Left lobe of liver (tissue), 2 donors: ENCODE measurements at places on chromosomes 7 and 10.

GRCh38 chr7:35705932-35706461, 11.1 kb upstream of the HERPUD2 start:
- DNase-seq = no peak

DNA sequence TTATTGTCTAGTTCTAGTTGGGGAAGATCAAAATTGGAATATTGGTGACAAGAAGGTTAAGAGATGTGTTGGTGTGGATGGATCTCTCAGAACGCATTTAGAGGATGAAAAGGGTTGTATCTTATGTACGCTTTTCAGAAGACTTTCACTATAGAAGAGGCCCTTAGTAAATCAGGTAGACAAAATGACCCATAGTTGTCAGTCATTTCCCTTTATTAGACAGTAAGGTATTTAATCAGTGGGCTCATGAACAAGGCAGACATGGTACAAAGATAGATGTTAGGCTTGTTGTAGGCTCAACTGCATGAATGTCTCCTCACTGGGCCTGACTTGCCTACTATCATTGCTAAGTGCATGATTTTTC, 359.2 kb downstream of the PHF14 start:
- DNase-seq = no peak

DNA sequence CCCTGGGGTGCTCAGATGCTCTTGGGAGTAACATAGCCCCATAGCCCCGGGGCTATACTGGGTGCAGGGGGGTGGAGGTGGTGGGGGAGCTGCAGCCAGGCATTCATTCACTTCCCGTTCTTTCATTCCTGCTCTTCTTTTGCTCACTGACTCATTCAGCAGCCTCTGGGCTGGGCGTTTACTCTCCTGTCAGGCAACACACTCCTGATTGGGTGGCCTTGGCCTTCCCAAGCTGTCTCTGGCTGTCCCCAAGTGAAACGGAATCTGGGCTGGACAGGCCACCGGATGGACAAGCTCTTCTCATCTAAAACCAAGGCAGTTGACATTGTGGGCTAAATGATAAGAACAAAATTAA, 34.6 kb downstream of the CHST3 start:
- DNase-seq = no peak

GRCh38 chr7:158216198-158216597, 371.4 kb downstream of the PTPRN2 start:
- no peak for DNase-seq

- DNase-seq = no peak
Observed at GRCh38 chr7:64733550-64734240, 60.5 kb upstream of the ZNF138 start.

- no peak for DNase-seq
Observed at GRCh38 chr7:55127135-55127551, 108.3 kb downstream of the EGFR start.

DNA sequence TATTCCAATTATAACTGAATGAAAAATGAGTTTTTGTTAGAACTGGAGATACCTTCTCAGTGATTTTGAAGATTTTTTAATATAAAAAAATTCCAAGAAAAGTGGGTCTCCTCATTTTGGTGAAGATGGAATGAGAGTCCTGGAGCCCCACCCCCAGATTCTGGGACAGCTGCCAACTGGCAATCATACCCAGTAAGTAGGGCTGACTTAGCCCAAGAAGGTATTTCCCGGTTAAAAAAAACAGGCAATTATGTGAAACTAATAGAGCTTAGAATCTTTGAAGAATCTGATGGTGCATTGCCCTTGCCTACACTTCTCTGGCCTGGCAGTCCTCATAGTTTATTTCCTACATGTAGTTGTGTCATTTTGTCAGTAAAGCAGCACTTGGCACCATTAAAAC, 52.8 kb upstream of the VWDE start:
- no peak for DNase-seq

DNA sequence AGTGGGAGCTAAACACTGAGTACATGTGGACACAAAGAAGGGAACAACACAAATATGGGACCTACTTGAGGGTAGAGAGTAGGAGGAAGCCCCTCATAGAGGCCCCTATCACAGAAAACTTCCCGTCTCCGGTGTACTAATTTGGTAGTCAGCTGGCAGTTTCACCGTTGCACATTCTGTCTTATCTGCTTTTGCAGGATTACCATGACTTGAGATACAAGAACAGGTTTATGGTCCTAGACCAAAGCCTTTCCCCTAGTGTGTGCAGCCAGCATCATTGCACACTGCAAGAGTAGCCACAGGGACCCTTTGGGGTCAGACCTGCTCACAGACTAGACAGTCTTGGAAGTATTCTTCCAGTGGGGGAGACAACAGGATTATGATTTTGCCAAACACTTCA, 5.9 kb upstream of the IFIT1B start:
- no peak for DNase-seq

GRCh38 chr7:128858380-128859231, 4.0 kb upstream of the ATP6V1F start:
- no peak for DNase-seq

DNA sequence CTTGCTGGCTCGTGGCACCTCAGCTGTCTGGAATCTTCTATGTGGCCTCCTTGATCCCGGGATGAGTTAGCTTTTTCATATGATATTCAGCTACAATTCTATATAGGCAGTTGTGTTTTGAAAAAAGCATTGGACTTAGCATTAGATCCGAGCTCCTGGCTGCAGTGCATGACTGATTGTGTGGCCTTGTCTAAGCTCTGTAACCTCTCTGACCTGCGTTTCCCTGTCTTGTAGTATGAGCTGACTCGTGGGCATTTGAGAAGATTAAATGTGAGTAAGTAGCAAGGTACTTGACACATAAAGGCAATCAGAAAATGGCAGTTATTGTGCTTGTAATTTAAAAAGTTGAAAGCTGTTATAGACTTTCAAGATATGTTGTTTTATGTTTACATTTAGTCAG, 85.9 kb downstream of the CCNY start:
- DNase-seq = no peak

DNA sequence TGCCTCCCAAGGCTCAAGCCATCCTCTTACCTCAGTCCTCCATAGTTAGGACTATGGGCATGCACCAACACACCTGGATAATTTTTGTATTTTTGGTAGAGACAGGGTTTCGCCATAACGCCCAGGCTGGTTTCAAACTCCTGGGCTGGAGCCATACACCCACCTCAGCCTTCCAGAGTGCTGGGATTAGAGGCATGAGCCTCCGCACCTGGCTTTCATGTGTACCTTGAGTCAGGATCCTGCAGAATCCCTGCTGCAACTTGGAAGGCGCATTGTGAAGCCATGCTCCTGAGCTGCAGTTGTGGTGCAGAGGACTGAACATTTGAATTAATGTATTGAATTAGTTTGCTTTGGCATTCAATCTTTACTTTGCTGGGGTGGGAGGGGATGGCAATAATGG, 29.4 kb upstream of the NMT2 start:
- no peak for DNase-seq

- no peak for DNase-seq
Observed at GRCh38 chr10:67127441-67127840, 201.6 kb downstream of the LRRTM3 start.

DNA sequence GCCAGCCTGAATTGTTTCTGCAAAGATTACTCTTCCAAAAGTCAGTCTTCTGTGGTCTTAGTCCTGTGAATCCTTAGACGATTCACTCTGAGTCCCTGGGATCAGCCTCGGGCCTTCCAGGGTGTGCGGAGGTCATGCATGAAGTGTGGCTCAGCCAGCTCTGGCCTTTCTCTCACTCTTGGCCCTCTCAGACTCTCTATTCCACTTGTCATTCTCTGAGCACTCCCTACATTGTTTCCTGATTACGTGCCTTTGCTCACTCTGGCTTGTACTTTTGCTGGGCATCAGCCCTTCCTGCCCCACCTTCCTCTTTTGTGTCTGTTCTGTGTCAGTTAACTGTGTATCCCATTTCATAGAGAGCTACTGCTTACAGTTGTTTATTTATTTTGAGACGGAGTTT, 36.0 kb downstream of the CCNY start:
- no peak for DNase-seq

DNA sequence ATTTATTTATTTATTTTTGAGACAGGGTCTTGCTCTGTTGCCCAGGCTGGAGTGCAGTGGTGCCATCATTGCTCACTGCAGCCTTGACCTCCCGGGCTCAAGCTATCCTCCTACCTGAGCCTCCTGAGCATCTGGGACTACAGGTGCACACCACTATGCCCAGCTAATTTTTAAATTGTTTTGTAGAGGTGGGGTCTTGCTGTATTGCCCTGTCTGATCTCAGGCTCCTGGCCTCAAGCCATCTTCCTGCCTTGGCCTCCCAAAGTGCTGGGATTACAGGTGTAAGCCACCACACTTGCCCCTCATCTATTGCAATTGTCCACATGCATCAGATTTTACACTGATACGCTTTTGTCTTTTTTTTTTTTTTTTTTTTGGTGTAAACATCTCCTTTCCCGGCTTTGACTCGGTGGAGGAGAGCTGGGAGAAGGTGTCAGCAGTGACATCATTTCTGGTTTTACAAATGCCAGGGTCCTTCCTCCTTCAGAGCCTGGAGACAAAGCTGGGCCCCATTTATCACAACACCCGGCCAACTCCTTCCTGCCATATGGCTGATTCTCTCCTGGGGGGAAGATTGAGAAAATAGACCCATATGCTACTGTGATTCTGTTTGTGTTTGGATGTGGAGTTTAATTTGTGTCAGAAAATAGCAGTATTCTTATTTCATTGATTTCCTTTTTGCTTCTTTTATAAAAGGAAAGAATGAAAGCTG, 61.3 kb downstream of the GALNT17 start:
- DNase-seq = no peak

DNA sequence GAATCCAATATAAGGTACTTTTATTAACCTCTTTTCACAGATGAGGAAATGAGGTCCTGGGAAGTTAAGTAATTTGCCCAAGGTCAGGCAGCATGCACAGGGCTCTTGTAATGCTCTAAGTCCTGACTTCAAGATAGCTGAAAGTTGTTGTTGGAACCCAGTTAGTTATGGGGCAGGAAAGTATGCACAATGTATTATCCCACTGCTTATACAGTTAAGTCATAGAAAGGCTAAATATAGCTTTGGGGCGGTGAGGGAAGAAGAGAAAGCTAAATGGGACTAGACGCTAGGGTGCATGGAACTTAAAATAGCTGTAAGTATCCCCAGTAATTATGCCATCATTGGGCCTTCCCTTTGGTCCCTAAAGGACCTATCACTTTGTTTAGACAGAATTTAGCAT, 9.2 kb downstream of the GLCCI1 start:
- DNase-seq = no peak

DNA sequence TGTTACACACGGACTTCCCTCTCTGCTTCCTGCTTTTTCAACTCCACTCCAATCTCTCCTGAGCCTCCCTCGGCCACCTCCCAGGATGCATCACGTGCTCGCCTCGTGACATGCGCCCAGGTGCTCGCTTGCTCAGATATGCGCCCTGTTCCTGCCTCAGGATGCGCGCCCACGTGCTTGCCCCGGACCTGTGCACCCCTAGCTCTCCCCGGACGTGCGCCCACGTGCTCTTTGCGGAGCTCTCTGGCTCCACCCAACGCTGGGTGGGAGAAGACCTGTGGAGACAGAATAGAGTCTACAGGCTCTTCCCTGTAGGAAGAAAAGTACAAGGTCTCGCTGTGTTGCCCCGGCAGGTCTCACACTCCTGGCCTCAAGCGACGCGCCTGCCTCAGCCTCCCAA, 23.1 kb downstream of the PARD3 start:
- no peak for DNase-seq

DNA sequence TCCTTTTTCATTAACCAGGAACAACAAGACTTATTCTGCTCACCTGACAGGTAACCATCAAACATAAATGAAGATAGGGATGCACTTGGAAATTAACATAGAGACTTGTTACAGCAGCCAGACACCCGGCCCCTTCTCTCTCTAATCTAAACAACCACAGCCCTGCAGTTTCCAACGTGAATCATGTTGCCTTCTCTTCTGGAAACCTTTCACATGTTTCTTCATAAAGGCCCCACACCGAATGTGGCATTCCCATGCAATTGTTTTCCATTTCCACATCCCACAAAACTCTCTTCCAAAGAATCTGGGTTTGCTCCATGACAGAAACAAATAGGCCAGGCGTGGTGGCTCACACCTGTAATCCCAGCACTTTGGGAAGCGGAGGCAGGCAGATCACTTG, 15.0 kb upstream of the WDR86 start:
- no peak for DNase-seq

DNA sequence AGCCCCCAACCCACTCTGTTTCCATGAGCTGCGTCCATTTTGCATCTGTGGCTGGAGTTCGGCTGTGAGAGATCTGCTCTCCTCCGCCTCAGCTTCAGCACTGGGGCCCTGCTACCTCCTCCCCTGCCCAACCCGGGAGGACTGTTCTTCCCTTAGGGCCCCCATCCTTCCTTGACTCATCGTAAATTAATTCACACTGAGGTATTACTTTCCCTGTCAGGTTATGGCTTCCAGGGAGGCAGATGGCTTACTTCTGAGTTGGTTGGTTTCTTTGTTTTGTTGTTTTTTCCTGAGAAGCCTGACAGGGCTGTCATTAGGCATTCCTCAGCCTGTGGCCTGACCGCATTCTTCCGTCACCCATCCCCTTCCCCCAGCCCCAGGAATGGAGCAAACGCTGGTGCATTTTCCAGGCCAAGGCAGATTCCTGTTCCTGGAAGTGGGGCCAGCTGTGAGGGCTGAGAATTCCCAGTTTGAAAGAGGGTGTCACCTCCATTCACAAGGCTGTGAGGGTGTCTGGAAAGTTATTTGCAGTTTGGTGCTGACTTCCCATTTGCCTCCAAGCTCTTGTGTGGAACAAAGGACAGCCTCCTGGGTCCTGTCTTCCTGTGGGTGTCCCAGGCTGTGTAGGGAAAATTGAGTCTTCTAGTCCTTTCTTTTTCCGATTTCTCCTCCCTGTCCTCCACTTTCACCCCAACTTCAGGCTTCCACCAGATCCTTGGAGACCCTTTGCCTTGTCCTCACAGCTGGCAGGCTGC, 11.7 kb downstream of the CPA5 start:
- DNase-seq = no peak

DNA sequence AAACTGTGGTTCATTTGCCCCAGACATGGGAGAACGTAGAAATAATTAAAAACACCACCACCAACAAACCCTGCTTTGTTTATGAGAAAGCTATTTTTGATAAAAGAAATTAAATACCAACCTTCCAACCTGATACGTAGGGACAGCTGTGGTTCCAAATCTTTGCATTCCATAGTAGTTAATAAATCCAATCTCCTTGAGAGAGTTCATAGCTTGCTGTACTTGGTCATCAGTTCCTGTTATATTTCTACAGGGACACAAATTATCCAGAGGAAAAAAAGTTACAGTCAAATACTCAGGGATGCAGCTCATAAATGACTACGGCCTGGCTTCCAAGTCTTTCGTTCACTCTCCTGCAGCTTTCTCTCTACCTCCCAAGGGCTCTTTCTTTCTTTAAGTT, 41.1 kb downstream of the PUS7 start:
- no peak for DNase-seq
